ENCODE measurements at places on chromosomes 7 and 10. TPM values are rescaled to one million over a fixed set of nuclear protein-coding genes. Genes with fewer than 3 reads are reported as not detected.
A peak's percentile ranks its signal among the peaks of the same experiment; 100 is the strongest.

GRCh38 chr10:77943121-77943901 lies 16.8 kb upstream of the DLG5 start:
- no peak for DNase-seq

DNA sequence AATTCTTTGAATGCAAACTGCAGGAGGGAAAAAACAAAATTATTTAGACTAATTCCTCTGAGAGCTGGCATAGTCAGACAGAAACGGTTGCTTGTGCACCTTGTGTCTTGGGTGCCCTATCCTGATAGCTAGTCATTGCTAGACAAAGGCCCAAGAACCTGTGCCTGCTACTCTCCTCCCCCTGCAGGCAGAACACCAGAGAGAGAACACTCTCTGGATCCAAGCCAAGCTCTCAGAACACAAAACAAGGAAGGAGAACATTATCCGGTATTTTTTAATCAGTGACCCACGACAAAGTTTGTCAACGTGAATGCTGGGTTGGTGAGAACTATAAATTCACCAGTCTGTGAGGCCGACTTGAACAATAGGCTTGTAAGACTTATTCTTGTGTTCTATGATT lies 18.8 kb upstream of the PPP1R9A start:
- DNase-seq, result no peak

GRCh38 chr10:58326967-58327381 lies 7.8 kb upstream of the UBE2D1 start:
- DNase-seq, result peak; percentile 51

The ZP3 gene
- 3.1 TPM for total RNA-seq

The CPVL gene
- 10.6 TPM for total RNA-seq

The DOCK1 gene
- total RNA-seq, result 55.2 TPM
